ENCODE measurements at places on chromosomes 11 and 22. TPM values are rescaled to one million over a fixed set of nuclear protein-coding genes. Genes with fewer than 3 reads are reported as not detected.

Gene PRAME
- polyA plus RNA-seq = 0.06 TPM

Gene MEI1
- not detected for polyA plus RNA-seq

Gene XKR3
- not detected for polyA plus RNA-seq

Gene MAPK1
- 136 TPM for polyA plus RNA-seq

Gene C11orf16
- not detected for polyA plus RNA-seq

Gene NLRP14
- not detected for polyA plus RNA-seq

GRCh38 chr22:45657701-45658100 is 13.9 kb upstream of the ATXN10 start:
- H3K4me3 ChIP-seq = no peak overlapping the region
- DNase-seq = no peak
- no peaks in the 10 kb centered on the region for H3K36me3 ChIP-seq

DNA sequence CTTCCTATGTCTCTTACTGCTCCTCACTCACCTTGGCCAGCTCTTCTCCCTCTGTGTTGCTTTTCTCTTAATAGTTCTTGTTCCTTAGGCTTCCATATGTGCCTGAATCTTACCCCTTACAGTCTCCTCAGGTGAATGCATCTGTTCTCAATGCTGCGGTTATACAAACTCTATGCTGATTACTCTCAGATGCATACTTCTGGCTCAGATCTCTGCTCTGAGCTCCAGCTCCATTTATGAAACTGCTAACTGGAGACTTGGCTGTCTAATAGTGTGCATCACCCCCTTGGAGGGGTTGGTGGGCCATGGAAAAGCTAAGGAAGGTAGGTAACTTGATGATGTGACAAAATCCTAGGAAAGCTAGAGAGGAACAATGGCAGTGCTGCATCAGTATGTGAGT is 422.5 kb downstream of the TMEM135 start:
- no peak overlapping the region for H3K4me3 ChIP-seq
- no peaks in the 10 kb centered on the region for H3K36me3 ChIP-seq
- H3K27ac ChIP-seq = no peak overlapping the region
- H3K27me3 ChIP-seq = no peaks in the 10 kb centered on the region

DNA sequence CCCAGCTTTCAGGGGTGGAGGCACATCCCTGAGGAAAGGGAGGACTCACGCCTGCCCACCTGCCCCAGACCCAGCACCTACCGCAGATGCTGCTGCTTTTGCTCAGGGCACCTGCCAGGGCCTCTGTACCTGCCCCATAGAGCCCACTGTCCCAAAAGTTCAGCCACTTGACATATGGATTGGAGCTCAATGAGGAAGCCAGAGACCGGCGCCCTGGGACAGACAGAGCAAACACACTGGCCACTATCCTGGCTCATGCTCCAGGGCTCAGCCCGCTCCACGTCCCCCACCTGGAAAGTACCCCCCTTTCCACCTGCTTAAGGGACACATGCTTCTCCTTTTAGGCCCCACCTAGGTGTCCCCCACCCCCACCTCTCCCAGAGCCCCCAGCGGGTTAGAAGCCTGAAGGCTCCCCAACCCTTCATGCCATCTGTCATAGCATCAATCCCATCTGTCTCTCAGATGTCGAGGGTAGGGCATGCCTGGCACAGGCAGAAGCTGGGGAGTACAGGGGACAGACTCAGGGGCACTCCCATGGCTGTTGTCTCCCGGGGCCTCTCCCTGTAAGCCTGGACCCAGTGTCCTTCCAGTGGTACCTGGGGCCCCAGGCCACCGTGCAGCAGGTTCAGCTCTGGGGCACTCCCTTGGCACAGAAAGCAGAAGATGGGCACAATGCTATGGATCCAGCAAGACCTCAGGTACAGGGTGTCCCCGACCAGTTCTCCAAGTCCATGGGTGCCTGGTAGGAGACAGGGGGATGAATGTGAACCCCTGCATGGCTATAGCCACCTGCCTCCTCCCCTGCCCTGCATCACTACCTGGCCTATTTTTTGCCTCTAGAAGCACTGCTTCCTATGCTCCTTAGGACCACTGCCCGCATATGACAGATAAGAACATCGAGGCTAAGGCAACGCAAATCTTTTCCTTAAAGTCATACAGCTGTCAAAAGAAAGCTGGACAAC is 2.2 kb upstream of the P2RX6 start:
- peaks cover 23% of the 10 kb centered on the region for H3K4me1 ChIP-seq
- H3K27me3 ChIP-seq = no peaks in the 10 kb centered on the region
- H3K36me3 ChIP-seq = no peaks in the 10 kb centered on the region
- no peak for DNase-seq
- H3K4me3 ChIP-seq = no peak overlapping the region

DNA sequence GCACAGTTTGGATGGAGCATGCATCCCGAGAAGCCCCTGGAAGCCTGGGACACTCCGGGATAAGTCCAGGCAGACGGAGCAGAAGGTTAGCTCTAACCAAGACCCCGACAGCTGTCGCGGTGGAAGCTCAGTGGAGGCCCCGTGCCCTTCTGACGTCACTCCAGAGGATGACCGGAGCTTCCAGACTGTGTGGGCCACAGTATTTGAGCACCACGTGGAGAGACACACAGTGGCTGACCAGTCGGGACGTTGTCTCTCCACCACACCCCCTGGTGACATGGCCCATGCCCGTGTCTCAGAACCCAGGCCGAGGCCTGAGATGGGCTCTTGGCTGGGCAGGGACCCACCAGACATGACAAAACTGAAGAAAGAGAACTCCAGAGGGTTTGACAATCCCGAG is 86.3 kb downstream of the KIAA1671 start:
- no peaks in the 10 kb centered on the region for H3K4me1 ChIP-seq
- H3K27me3 ChIP-seq = no peaks in the 10 kb centered on the region
- peaks cover 24% of the 10 kb centered on the region for H3K36me3 ChIP-seq
- no peak overlapping the region for H3K27ac ChIP-seq

DNA sequence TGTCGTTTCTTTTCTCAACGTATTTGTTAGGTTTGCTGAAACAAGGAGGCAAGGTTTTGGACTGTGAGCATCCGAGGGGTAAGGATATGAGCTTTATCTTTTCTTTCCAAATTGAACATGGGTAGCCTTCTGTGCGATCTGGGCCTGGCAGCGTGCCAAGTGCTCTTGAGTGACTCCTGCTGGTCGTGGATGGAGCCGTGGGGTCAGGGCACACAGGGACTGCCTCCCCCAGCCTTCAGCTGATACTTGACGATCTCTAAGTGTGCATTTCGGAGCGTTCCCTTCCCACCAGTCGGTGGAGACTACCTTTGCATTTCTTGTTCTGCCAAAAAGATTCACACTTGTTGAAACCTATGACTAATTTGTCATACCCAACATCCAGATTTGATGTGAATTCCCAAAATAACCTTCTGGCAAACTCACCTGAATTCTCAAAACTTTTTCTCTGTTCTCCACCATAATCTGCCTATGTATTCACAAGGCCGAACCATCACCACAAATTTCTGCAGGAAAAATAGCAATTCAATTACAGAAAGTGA is 40.1 kb upstream of the CLMP start:
- no peak for DNase-seq
- no peak overlapping the region for H3K4me3 ChIP-seq
- no peaks in the 10 kb centered on the region for H3K36me3 ChIP-seq
- H3K27ac ChIP-seq = no peak overlapping the region

- H3K27ac ChIP-seq = no peak overlapping the region
- H3K4me3 ChIP-seq = no peak overlapping the region
- peak; percentile 32 for DNase-seq
- no peaks in the 10 kb centered on the region for H3K36me3 ChIP-seq
- no peaks in the 10 kb centered on the region for H3K27me3 ChIP-seq
- peaks cover 2% of the 10 kb centered on the region for H3K4me1 ChIP-seq
Observed at GRCh38 chr11:18243783-18244362, 4.6 kb downstream of the SAA2 start.

DNA sequence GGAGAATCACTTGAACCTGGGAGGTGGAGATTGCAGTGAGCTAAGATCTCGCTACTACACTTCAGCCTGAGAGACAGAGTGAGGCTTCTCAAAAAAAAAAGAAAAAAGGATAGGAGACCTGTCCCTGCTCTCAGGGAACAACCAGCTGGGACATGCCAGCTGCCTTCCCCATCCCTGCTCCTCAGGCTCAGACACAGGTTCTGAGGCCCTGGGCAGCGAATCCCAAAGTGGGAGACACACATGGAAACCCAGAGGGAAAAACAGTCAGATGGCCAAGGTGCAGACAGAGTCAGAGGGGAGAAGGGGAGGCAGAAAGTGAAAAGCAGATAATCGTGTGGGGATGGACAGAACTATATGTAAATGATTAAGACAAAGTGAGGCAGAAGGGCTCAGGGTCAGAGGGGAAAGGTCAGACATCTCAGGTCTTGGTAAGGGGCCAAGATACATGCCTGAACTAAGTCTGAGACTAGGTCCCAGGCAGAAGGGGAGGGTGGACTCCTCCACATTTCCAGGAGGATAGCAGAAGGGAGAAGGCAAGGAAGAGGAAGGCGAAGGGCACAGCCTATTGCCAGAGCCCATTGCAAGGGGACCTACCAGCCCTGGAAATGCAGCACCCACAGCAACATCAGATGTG is 14.2 kb downstream of the STARD10 start:
- peaks cover 5% of the 10 kb centered on the region for H3K36me3 ChIP-seq
- no peak overlapping the region for H3K4me3 ChIP-seq
- H3K27me3 ChIP-seq = no peaks in the 10 kb centered on the region
- no peak for DNase-seq
- H3K4me1 ChIP-seq = peaks cover 31% of the 10 kb centered on the region

- no peaks in the 10 kb centered on the region for H3K27me3 ChIP-seq
- H3K4me1 ChIP-seq = peaks cover 9% of the 10 kb centered on the region
- H3K27ac ChIP-seq = no peak overlapping the region
- no peaks in the 10 kb centered on the region for H3K36me3 ChIP-seq
Observed at GRCh38 chr22:28283068-28283654, 364.1 kb upstream of the PITPNB start.

GRCh38 chr11:28616160-28616965 is 508.2 kb downstream of the METTL15 start:
- H3K27me3 ChIP-seq = no peaks in the 10 kb centered on the region
- H3K4me3 ChIP-seq = no peak overlapping the region
- H3K27ac ChIP-seq = no peak overlapping the region
- no peak for DNase-seq
- peaks cover 31% of the 10 kb centered on the region for H3K4me1 ChIP-seq
- no peaks in the 10 kb centered on the region for H3K36me3 ChIP-seq

- no peaks in the 10 kb centered on the region for H3K27me3 ChIP-seq
- no peak overlapping the region for H3K4me3 ChIP-seq
- H3K4me1 ChIP-seq = peaks cover 9% of the 10 kb centered on the region
- no peak overlapping the region for H3K27ac ChIP-seq
Observed at GRCh38 chr11:88511006-88511405, 173.5 kb upstream of the CTSC start.

GRCh38 chr11:94768602-94769541 is 716 bp downstream of the AMOTL1 start:
- DNase-seq = no peak
- H3K4me1 ChIP-seq = peaks cover 48% of the 10 kb centered on the region
- H3K27me3 ChIP-seq = no peaks in the 10 kb centered on the region
- peak overlapping the region; percentile 97 for H3K4me3 ChIP-seq
- peak overlapping the region; percentile 86 for H3K27ac ChIP-seq
- peaks cover 6% of the 10 kb centered on the region for H3K36me3 ChIP-seq

- no peak overlapping the region for H3K27ac ChIP-seq
- no peak overlapping the region for H3K4me3 ChIP-seq
- H3K27me3 ChIP-seq = peaks cover 49% of the 10 kb centered on the region
- no peaks in the 10 kb centered on the region for H3K4me1 ChIP-seq
- no peak for DNase-seq
Observed at GRCh38 chr22:50599816-50600455, 657 bp upstream of the MAPK8IP2 start.

DNA sequence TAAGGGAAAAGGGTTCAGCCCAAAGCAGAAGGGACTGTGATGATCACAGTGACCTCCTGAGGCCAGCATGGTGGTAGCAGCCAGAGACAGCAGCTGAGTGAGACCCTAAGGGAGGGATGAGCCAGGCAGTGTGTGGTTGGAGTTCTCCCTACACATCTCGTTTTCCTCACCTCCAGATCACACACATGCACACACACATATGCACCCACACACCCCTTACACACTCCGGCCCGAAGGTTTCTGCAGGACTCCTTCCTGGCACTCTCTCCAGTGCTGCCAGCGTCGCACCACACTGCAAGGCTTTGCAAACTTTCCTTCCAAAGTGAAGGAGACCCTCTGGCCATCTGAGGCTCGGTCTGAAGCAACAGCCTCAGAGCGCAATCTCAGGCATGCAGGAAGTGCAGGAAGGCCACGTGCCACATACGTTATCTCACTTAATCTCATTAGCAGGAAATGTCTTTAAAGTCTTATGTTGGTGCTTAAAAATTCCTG is 26.9 kb upstream of the TP53I11 start:
- no peak for DNase-seq
- H3K27ac ChIP-seq = no peak overlapping the region
- H3K4me3 ChIP-seq = no peak overlapping the region
- no peaks in the 10 kb centered on the region for H3K27me3 ChIP-seq

DNA sequence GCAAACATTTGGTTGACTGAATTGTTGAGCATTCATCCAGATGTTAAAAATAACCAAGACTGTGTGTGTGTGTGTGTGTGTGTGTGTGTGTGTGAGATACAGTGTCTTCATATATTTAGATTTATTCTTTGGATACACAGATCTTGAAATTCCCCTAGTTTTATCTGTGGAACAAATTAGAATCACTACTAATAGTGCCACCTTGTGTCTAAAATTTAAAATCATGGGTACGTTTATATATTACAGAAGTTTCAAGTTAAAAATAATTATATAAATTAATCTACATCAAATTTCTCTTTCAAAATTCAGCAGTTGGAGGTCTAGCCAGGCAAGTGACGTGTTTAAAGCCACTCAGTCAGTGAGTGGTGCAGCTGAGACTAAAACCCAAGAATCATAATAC is 1566.2 kb upstream of the TENM4 start:
- DNase-seq = no peak
- no peak overlapping the region for H3K4me3 ChIP-seq
- H3K4me1 ChIP-seq = peaks cover 13% of the 10 kb centered on the region
- H3K27me3 ChIP-seq = no peaks in the 10 kb centered on the region
- no peak overlapping the region for H3K27ac ChIP-seq

- no peak for DNase-seq
- no peak overlapping the region for H3K27ac ChIP-seq
- H3K27me3 ChIP-seq = no peaks in the 10 kb centered on the region
- H3K36me3 ChIP-seq = no peaks in the 10 kb centered on the region
- H3K4me1 ChIP-seq = no peaks in the 10 kb centered on the region
Observed at GRCh38 chr22:49306632-49307480, 520.8 kb downstream of the BRD1 start.

- no peaks in the 10 kb centered on the region for H3K36me3 ChIP-seq
- no peaks in the 10 kb centered on the region for H3K27me3 ChIP-seq
- DNase-seq = no peak
Observed at GRCh38 chr11:6323291-6323905, 3.1 kb upstream of the CAVIN3 start.

DNA sequence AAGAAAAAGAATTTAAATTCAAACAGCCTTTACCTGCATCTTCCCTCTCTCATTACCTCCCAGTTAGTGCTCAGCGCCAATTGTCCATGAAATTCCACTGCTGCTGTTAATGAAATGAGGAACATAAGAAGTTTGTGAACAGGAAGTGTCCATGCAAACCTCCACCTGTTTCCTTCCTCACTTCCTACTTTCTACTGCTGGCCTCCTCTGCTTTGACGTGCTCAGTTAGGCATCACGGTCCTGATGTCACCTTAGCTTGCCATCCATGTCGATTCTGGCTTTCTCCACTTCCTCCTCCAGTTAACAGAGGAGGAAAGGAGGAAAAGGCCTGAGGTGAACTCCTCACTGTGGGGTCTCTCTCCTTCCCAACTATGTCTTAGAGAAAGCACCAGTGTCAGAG is 26.9 kb upstream of the HTR3A start:
- no peak for DNase-seq
- H3K4me3 ChIP-seq = no peak overlapping the region
- no peak overlapping the region for H3K27ac ChIP-seq
- no peaks in the 10 kb centered on the region for H3K36me3 ChIP-seq
- no peaks in the 10 kb centered on the region for H3K4me1 ChIP-seq

Measured in keratinocyte (primary cell).